ENCODE measurements at places on chromosomes 16 and 17. TPM values are rescaled to one million over a fixed set of nuclear protein-coding genes. Genes with fewer than 3 reads are reported as not detected.

DNA sequence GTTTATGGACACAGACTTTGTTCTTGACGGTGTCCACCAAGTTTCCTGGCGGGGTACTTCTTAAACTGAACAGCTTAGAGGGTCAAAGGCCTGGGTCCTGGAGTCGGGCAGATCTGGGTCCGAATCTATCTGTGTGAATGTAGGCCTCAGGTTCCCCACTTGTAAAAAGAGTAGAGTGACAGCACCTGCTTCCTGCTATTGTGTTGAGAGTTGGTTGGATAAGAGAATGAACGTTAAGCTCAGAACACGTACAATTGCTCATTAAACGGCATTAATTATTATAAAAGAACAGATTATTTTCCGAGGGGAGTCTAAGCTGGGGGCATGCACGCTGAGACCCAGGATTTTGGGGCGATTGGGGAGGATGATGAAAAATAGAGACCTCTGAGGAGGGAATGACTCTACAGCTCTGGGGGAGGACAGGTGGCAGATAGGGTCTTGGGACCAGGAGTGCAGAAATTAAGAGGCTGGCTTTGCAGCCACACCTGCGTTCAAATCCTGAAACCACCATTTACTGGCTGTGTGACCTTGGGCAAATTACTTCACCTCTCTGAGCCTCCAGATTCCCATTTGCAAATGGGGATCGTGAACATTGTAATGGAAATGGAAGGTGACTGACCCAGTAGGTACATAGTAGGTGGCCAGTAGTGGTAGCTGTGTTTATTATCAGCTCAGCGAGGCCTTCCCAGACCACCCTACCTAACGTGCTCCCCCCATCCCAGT is 862 bp downstream of the CLEC16A start:
- no peaks in the 10 kb centered on the region for H3K36me3 ChIP-seq
- peak overlapping the region; percentile 99 for H3K4me3 ChIP-seq
- peak overlapping the region; percentile 85 for H3K27ac ChIP-seq
- DNase-seq, result no peak
- H3K27me3 ChIP-seq, result no peaks in the 10 kb centered on the region
- peaks cover 46% of the 10 kb centered on the region for H3K4me1 ChIP-seq

DNA sequence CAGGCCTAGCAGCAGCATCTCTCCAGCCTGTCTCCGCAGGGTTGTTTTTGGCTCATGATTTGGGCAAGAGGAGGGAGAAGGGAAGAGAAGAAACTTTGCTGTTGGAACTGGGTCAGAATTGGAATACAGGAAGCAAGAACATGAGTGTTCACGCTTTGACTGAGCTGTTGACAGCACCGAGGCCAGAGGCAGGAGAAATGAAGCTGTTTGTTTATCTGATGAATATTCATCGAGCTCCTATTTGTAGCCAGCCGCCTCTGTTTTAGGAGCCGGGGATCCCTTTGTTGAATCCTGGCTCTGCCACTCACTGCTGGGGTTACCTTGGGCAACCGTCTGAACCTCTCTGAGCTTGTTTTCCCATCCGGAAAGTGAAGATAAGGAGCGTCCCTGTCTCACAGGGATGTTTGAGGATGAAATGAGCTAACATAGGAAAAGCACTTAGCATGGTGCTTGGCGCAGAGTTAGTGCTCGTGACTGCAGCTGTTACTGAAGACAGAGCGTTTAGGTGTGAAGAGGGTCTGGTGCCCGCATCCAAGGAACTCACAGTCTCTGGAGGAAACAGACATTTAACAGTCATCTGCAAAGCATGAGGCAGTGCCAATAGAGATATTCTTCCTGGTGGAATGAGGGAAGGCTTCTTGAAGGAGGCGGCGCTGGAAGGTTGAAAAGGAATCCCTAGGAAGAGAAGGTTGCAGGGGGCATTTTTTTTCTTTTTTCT is 29.2 kb downstream of the RAP1GAP2 start:
- H3K27ac ChIP-seq, result no peak overlapping the region
- no peak overlapping the region for H3K4me3 ChIP-seq
- no peaks in the 10 kb centered on the region for H3K4me1 ChIP-seq
- no peaks in the 10 kb centered on the region for H3K27me3 ChIP-seq

- H3K27ac ChIP-seq, result no peak overlapping the region
- H3K36me3 ChIP-seq, result no peaks in the 10 kb centered on the region
- H3K4me3 ChIP-seq, result no peak overlapping the region
- no peak for DNase-seq
- no peaks in the 10 kb centered on the region for H3K4me1 ChIP-seq
- no peaks in the 10 kb centered on the region for H3K27me3 ChIP-seq
Observed at GRCh38 chr17:32298721-32299579, 33.3 kb downstream of the RHBDL3 start.

GRCh38 chr17:33602981-33603380 is 309.9 kb upstream of the ASIC2 start:
- no peak overlapping the region for H3K4me3 ChIP-seq
- no peaks in the 10 kb centered on the region for H3K4me1 ChIP-seq

- H3K27me3 ChIP-seq, result no peaks in the 10 kb centered on the region
- no peak overlapping the region for H3K4me3 ChIP-seq
- H3K4me1 ChIP-seq, result peaks cover 3% of the 10 kb centered on the region
- H3K36me3 ChIP-seq, result no peaks in the 10 kb centered on the region
- DNase-seq, result no peak
- H3K27ac ChIP-seq, result no peak overlapping the region
Observed at GRCh38 chr17:54924405-54924804, 23.8 kb downstream of the TOM1L1 start.

DNA sequence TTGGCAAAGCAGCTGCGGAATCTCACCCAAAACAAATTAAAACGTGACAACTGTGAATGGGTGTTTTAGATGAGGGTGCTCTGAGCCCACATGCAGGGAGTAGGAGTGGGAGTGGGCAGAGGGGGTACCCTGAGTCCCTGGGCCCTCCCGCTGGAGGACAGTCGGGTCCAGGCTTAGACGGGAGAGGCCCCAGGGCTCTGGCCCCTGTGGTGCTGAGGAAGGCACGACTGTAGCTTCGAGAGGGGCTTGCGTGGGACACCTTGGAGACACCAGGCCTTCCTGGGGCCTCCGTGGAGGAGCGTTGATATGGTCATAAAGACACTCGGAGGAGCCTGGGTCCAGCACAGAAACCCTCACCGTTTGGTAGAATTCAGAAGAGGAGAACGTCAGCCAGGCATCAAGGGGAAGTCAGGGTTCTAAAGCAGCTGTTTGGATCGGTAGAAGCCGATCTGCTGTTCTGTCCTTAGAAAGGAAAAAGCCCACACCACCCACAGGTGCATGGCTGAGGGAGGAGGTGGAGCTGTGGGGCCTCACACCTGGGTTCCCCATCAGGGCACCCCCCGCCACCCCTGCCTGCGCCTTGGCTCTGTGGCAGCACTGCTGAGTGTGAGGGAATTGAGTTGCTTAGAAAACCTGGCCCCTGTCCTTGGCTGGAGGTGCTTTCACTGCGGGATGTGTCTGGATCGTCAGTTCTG is 18.4 kb downstream of the DBNDD1 start:
- no peaks in the 10 kb centered on the region for H3K27me3 ChIP-seq
- H3K4me3 ChIP-seq, result no peak overlapping the region
- DNase-seq, result no peak
- H3K4me1 ChIP-seq, result peaks cover 3% of the 10 kb centered on the region
- H3K27ac ChIP-seq, result no peak overlapping the region

DNA sequence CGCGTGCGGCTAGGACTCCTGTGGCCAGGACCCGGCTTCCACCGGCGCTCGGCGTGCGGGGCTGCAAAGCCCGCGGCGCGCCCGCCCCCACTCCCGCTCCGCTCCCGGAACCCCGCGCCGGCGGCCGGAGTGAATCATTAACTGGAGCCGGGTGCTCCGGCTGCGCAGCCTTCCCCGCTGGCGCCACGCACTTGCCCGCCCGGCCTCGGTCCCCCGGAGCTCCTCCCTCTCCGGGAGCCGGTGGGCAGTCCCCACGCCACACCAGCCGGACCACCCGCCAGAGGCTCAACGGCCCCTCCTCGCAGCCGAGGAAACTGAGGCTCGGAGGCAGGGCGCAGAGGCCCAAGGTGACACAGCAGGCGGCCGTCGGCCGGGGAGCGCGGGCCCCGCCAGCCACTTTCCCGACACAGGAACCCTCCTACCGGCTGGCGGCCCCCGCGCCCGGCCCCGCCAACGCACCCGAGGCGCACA is 580 bp downstream of the BCAR1 start:
- peaks cover 84% of the 10 kb centered on the region for H3K4me1 ChIP-seq
- no peaks in the 10 kb centered on the region for H3K36me3 ChIP-seq
- peak overlapping the region; percentile 78 for H3K4me3 ChIP-seq
- peak overlapping the region; percentile 93 for H3K27ac ChIP-seq
- no peaks in the 10 kb centered on the region for H3K27me3 ChIP-seq
- DNase-seq, result peak; percentile 57

- peak overlapping the region; percentile 70 for H3K4me3 ChIP-seq
- H3K27ac ChIP-seq, result no peak overlapping the region
- peaks cover 8% of the 10 kb centered on the region for H3K27me3 ChIP-seq
- H3K4me1 ChIP-seq, result peaks cover 17% of the 10 kb centered on the region
- no peaks in the 10 kb centered on the region for H3K36me3 ChIP-seq
Observed at GRCh38 chr17:45223539-45224528, 2.1 kb downstream of the FMNL1 start.

DNA sequence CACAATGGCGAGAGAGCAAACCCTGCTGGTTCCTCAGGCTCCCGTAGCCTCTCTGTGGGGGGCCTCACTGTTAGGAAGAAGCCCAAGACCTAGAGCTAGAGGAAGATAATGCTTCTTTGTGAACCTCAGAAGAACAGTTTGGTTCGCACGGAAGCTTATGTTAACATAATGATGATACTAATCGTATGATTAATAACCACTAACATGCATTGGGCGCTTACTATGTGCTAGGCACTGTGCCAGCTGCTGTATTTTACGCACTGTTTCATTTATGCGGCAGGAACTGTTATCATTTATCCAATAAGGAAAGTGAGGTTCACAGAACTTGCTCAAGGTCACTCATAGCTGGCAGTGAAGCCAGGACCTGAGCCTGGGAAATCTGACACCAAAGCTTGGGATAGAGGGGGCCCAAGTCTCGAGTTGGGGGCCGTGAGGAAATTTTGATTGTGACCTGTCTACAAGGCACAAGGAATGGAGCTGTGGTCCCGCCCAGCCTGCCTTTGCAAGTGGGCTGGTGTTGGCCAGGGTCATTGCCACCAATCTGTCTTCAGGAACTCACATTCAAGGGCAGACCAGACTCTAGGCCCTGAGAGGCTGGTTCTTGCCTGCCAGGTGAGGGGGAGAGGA is 6.8 kb downstream of the PRCD start:
- peaks cover 49% of the 10 kb centered on the region for H3K4me1 ChIP-seq
- H3K27me3 ChIP-seq, result no peaks in the 10 kb centered on the region
- H3K36me3 ChIP-seq, result no peaks in the 10 kb centered on the region
- DNase-seq, result no peak
- H3K4me3 ChIP-seq, result no peak overlapping the region

Gene KRT31
- total RNA-seq, result 4.5 TPM

Gene TP53TG3C
- not detected for total RNA-seq

Gene TBC1D3G
- total RNA-seq, result not detected

Gene MRTFB
- 15.9 TPM for total RNA-seq

Gene C16orf92
- not detected for total RNA-seq
